CD4-positive, alpha-beta T cell treated with Interleukin-12 subunit alpha and Interleukin-12 subunit beta, for 1 hour (primary cell): ENCODE measurements at places on chromosomes 12 and 14.

DNA sequence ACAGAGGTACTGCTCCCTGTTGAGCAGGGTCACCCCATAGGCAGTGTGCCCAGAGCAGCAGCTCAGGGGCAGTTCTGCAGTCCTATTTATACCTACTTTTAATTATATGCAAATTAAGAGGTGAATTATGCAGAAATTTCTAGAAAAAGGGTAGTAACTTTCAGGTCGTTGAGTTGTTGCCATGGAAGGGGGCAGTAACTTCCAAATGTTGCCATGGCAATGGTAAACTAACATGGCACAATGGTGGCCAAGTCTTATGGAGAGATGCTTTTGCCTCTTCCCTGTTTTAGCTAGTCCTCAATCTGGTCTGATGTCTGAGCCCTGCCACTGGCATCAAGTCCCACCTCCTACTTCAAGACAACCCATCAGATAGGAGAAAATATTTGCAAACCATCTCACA, 30.4 kb upstream of the P2RX7 start:
- no peak for DNase-seq

GRCh38 chr12:85369365-85370154, 89.5 kb downstream of the ALX1 start:
- no peak for DNase-seq

- no peak for DNase-seq
Measured at GRCh38 chr12:112473056-112473455, 54.3 kb downstream of the PTPN11 start.

DNA sequence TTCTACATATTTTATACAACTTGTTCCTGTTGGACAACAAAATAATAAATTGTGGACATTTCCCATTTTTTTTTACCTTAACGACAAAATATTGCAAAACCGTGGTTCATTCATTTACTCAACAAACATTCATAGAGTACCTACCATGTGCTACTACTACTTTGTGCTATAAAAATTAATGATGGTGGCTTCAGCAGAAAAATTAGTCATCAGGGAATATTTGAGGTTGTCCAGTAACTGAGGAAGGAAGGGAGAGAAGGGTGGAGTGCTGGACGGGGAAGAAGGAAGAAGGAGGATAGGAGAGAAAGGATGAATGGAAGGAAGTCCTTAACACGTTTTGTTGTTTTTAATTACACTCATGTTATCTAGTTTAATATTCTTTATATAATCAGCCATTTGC, 53.7 kb downstream of the PPFIBP1 start:
- no peak for DNase-seq

GRCh38 chr12:90963946-90964345, 9.0 kb upstream of the CCER1 start:
- no peak for DNase-seq

DNA sequence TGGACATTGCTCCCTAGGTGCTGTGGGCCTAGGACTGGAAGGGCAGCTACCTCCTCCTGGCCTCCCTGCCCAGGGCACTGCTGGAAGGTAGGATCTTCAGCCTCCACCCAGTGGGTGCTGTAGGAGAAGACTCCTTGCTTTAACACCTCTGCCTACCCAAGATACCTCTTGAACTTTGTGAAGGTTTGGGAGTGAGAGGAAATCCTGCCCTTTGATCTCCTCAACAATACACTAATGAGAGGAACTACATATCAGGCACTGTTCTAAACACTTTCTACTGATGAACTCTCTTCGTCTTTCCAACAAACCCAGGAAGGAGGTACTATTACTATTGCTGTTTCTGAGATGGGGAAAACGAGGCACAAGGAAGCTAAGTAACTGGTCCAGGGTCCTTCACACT, 66.9 kb downstream of the PLEKHG3 start:
- no peak for DNase-seq

DNA sequence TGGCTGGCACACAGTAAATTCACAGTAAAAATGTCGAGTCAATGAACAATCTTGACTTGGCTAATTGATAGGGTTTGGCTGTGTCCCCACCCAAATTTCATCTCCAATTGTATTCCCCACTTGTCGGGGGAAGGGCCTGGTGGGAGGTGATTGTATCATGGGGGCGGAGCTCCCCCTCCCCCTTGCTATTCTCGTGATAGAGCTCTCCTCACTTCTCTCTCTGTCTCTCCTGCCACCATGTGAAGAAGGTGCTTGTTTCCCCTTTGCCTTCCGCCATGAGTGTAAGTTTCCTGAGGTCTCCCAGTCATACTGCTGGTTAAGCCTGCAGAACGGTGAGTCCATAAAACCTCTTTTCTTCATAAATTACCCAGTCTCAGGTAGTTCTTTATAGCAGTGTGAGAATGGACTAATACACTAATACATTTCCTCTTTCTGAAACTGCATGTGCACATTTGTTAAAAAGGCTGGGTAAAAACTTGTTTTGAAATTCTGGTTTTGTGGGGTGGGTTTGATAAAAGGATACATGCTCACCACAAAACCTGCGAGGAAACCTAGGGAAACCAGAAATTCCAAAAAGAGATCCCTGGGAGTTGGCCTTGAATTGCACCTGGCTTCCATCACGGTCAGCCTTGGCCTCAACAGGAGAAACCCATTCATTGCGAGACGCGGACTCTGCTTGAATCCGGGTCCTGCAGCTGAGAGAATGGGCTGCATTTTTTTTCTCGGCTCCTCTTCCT, 16.2 kb upstream of the MYL2 start:
- DNase-seq = no peak

GRCh38 chr14:24137529-24138395, 1.8 kb downstream of the PSME1 start:
- DNase-seq = no peak

DNA sequence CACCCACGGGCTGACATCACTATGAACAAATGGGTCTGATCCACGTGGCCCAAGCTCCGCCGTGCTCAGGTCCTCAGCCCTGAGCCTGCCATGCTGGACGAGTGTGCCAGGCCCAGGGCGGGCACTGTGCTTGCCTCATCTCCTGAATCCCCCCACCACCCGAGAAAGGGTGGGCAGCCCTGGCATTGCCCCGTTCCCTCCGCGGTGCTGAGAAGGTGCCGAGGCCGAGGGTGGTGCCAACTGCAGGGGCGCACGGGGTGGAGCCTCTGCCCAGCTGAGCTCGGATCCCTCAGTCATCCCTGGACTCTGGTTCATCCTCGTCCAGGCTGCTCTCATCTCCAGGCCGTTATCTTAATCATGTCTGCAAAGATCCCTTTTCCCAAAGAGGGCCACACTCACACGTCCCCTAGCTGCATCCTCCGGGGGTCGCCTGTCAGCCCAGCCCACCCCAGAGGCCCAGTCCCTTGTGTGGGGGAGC, 60.6 kb downstream of the NOC4L start:
- no peak for DNase-seq

- no peak for DNase-seq
Measured at GRCh38 chr12:2627076-2627834, 167.5 kb upstream of the FKBP4 start.

DNA sequence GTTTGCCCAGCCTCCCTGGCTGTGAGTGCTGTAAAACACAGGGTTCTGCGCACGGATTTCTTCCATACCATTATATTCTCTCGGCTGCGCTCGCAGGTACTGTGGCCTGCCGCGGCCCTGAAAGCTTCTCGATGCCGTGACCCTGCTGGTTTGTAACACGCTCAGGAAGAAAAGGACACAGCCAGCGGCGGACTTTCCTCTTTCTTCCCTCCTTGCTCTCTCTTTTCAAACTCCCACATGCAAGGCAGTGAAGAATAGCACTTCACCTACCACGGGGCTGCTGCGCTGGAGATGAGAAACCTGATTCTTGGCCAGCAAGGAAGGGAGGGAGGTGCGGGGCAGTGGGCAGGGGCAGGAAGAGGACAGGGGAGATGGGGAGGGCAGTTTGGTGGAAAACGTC, 130.2 kb downstream of the RBM19 start:
- no peak for DNase-seq

DNA sequence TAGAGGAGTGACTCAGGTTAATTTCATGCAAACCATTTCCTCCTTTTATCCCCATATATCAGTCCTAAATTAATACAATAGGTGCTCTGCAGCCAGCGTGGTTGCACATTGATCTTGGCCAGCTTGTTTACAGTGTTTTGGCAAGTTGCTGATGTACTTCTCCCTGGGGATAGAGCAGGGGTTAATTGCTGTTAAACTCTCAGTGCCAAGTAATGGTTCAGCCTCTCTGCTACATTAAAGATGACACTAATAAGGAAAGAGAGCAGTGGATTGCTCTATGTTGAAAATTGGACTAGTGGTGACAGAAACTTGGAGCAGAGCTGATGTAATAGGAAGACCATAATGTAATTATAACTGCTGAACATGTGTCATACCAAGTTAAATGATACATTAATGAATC, 717.5 kb downstream of the RERGL start:
- DNase-seq = no peak

DNA sequence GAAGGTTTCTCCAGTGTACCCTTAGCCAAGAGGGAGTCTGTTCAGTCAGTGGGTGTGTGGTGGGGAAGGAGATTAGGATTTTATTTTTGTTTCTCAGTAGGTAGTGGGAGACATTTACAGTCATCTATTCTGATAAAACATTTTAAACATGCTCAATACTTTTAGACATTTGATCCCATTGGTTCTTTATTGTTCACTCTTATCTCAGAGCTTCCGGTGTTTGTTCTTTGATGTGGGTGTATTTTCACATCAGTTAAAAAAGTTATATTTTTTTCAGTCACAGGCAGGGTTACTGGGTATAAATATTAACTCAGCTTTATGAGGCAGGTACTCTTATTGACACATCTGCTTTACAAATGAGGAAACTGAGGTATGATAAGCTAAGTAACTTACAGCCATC, 43.3 kb upstream of the LRRK2 start:
- DNase-seq = peak; percentile 14

DNA sequence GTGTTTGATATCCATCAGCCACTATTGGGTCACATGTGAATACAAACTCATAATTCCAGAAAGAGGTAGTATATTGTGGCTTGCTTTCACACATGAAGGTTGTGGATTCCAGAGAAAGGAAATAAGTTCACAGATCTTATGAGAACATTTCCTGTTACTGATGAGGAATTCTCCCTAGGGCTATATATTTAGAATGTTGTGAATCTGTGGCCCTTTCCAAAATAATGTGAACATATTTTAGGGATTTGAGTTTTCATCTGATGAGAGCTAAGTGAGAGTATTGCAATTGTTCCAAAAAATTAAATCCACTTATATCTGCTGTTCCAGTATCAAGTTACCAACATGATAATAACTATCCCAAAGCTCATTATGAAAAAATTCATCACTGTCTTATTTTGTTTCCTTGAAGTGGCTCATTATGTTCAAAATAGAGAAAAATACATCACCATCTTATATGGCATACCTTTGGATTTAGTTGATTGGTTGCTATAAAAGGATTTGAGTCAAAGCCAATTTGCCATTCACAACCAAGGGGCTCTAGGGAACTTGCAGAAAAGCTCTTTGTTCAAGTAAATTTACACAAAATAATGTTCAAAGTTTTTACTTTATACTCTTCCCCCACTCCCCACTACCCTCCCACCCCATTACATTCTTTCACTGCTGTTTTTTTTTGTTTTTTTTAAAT, 76.3 kb downstream of the MYRFL start:
- no peak for DNase-seq

DNA sequence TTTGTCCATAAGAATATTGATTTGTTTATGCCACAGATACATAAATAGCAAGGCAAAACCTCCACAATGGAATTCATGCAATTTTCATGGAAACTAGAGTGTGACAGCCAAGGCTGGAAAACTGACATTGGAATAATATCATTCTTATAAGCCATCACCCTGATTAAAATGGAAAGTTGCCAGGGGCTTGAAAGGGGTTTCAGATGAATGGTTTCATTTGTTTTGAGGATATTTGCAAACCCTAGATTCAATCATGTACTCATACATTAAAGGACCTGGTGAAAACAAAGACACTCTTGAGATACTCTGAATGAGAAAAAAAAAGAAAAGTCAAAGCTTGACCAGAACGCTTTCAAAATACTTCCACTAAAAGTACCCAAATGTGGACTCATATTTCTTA, 205.7 kb downstream of the DIO2 start:
- DNase-seq = no peak

GRCh38 chr12:117208206-117208605, 17.9 kb upstream of the FBXO21 start:
- no peak for DNase-seq

DNA sequence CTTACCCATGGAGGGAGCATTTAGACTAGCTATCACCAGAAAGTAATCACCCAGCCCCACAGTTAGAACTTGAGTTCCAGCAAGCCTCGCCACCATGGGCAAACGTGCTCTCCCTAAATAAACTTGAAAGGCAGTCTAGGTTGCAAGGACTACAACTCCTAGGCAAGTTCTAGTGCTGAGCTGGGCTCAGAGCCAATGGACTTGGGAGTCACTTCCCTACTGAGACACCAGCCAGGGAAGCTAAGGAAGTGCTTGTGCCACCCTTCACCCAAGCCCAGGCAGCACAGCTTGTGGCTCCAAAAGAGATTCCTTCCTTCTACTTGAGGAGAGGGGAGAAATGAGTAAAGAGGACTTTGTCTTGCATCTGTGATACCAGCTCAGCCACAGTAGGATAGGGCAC, 57.9 kb downstream of the SLCO1A2 start:
- no peak for DNase-seq

DNA sequence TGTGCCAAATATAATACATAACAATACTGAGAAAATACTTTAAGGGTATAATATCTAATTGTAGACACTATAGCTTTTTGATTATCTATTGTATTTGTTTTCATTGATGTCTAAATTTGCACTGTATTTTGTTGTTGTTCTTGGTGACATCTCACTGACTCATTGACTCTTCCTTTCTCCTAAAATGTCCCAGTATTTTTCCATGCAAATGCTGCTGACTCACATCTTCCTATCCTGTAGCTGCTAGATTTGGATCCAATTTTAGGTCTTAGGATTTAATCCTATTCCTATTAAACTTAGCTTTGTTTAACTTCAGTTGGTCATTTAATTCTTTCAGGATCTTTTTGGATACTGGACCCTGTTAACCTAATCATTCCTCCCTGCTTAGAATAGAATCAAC, 148.5 kb downstream of the TMTC2 start:
- DNase-seq = no peak

GRCh38 chr14:88380405-88380804, 5.1 kb upstream of the SPATA7 start:
- no peak for DNase-seq

GRCh38 chr14:50658203-50658602, 9.9 kb downstream of the SAV1 start:
- no peak for DNase-seq

DNA sequence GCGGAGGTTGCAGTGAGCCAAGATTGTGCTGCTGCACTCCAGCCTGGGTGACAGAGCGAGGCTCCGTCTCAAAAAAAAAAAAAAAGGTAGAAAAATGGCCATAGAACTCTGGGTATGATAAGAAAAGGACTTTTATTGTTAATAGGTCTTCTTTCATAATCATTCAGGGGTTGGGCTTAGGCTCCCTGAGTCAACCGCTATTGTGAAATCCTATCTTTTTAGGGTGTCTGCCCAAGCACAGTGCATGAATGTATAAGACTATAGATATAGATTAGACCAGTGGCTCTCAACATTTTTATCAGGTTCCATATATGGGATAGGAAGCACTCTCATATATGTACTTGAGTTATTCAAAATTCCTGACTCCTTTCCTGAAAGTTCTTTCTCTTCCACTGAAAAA, 48.7 kb upstream of the USP15 start:
- DNase-seq = no peak

GRCh38 chr12:96361074-96361473, 39.2 kb downstream of the CDK17 start:
- DNase-seq = no peak
